ENCODE measurements at places on chromosomes 1 and 21. TPM values are rescaled to one million over a fixed set of nuclear protein-coding genes. Genes with fewer than 3 reads are reported as not detected.

GRCh38 chr1:169364948-169365347, 2.6 kb downstream of the NME7 start:
- no peak for DNase-seq
- H3K36me3 ChIP-seq, result peaks cover 3% of the 10 kb centered on the region
- no peak overlapping the region for H3K27ac ChIP-seq
- H3K4me3 ChIP-seq, result no peak overlapping the region
- peaks cover 28% of the 10 kb centered on the region for H3K4me1 ChIP-seq

SPAG17 gene
- under 0.01 TPM for total RNA-seq

DNA sequence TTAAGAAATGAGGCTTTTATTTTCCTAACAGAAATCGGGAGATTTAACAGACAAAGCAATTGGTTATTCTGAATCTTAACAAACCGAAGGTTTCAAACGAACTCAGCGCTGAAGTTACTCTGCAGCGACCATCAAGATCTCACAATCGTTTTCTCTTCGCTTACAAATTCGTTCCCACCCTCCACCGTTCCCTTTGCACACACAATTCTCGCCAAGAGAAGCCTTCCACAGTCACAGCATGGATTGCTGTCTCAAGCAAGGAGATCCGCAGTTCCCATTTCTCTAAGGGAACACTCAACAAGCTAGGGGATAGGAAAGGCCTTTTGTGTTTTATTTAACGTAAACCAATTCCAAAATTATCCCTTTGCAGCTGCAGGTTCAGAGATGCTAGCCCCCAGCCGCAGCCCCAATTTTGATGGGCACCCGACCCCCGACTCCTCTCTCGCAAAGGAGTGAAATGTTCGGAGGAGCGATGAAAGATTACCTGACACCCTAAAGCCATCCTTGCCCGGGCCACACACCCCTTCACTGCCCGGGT, 755 bp downstream of the FBXO42 start:
- no peaks in the 10 kb centered on the region for H3K36me3 ChIP-seq
- peaks cover 47% of the 10 kb centered on the region for H3K4me1 ChIP-seq
- no peaks in the 10 kb centered on the region for H3K27me3 ChIP-seq

GRCh38 chr1:42006836-42007235, 88.1 kb upstream of the HIVEP3 start:
- H3K27me3 ChIP-seq, result no peaks in the 10 kb centered on the region
- DNase-seq, result no peak
- H3K4me1 ChIP-seq, result no peaks in the 10 kb centered on the region
- no peak overlapping the region for H3K27ac ChIP-seq
- H3K36me3 ChIP-seq, result no peaks in the 10 kb centered on the region

DNA sequence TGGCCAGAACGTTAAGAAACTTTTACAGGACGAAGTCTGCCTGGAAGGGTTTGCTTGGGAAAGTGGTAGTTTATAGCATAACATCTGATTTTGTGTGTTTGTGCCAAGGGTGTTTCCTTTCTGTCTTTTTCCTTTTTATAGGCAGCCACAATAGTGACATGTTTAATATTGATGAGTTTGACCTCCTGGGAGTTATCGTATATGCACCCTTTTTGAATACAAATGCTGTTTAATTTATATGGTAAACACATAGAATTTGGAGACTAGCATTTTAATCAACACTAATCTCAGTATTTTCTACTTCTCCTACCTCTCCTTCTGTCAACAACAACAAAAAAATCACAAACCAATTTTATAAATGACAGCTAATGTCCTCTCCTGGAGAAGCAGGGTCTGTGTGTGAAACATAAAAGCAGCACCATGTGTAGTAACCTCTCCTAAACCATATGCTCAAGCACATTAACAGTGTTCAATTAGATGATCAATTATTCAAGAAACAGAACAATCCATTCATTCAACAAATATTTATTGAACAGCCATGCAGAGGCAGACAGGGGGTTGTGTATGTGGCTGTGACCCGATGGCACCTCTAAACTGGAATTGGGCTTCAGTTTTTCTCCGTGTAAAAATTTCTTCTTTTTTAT, 604 bp upstream of the FMN2 start:
- no peaks in the 10 kb centered on the region for H3K27me3 ChIP-seq
- DNase-seq, result no peak
- no peak overlapping the region for H3K27ac ChIP-seq
- peak overlapping the region; percentile 46 for H3K4me3 ChIP-seq

INSRR gene
- total RNA-seq, result not detected

ESPN gene
- total RNA-seq, result 1.8 TPM

KLF17 gene
- total RNA-seq, result not detected

SFN gene
- total RNA-seq, result 78.1 TPM
